ENCODE measurements at places on chromosomes 11 and 22.
A peak's percentile ranks its signal among the peaks of the same experiment; 100 is the strongest.

- DNase-seq: no peak
Measured at GRCh38 chr11:76159303-76159937, 46.9 kb downstream of the WNT11 start.

GRCh38 chr22:28019881-28020861, 101.1 kb upstream of the PITPNB start:
- peak; percentile 27 for DNase-seq

DNA sequence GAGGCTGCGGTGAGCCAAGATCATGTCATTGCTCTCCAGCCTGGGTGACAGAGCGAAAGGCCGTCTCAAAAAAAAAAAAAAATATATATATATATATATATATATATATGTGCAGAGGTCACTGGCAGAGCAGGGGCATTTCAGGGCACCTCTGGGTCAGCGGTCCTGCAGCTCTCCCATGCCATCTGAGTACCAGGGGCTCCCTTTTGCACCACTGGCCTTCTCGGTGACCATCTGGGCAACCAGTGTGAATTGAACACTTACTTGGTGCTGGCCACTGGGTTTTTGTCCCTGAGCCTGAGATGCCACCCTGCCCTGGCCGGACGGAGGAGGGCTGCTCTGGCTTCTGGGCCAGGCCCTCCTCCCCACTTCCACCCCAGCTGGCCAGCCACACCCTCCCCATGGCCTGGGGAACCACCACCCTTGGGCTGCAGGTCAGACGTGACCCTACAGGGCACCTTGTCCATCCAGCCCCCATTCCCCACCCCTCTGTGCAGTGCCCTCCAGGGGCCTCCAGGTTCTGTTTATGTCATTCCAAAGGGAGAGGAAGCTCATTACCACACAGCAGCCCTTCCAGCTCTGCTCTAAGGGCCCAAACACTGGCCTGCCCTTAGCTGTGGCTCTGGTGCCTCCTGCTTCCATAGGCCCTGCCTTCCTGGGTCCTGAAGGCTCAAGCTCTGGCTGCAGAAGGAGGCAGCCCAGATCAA, 10.3 kb downstream of the MAPK8IP1 start:
- no peak for DNase-seq

DNA sequence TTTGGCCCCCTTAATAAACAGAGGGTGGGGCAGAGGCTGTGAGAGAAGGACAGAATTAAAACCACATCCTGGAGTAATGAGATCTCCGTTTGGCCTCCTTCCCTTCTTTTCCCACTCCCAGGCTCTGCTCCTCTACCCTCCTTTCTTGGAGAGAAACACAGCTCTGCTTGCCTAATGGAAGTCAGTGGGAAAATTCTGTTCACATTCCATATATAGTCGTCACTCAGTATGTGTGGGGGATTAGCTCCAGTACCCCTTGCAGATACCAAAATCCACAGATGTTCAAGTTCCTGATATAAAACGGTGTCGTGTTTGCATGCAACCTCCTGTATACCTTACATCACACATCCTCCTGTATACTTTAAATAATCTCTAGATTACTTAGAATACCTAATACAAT, 37.6 kb upstream of the THY1 start:
- no peak for DNase-seq

DNA sequence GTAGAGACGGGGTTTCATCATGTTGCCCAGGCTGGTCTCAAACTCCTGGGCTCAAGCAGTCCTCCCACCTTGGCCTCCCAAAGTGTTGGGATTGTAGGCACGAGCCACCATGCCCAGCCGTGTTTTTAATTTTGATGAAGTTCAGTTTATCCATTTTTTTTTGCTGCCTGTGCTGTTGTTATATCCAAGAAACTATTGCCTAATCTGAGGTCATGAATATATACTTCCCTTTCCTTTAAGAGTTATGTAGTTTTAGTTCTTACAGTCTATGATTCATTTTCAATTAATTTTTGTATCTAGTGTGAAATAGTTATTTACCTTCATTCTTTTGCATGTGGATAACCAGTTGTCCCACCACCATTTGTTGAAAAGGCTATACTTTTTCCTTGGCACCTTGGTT, 50.3 kb upstream of the SORL1-AS1 start:
- DNase-seq: no peak

- DNase-seq: peak; percentile 52
Measured at GRCh38 chr22:39360674-39361413, 11.1 kb downstream of the SYNGR1 start.

DNA sequence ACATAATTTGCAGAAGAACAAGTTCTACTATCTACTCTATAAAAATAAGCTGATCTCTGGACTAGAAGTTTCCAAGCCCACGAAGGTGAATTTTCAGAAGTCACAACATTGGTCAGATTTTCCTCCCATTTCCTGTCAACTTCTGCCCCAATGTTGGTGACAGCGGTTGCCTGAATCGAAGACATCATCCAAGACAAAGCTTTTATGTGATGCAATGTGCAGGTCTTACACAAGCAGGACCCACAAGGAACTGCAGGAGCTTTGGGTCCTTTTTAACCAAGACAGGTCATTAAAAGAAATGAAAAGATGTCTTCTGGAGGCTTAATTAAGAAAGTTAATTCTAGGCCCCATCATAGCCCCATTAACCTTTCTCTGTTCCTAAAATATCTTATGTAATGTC, 125.6 kb upstream of the BLID start:
- no peak for DNase-seq

DNA sequence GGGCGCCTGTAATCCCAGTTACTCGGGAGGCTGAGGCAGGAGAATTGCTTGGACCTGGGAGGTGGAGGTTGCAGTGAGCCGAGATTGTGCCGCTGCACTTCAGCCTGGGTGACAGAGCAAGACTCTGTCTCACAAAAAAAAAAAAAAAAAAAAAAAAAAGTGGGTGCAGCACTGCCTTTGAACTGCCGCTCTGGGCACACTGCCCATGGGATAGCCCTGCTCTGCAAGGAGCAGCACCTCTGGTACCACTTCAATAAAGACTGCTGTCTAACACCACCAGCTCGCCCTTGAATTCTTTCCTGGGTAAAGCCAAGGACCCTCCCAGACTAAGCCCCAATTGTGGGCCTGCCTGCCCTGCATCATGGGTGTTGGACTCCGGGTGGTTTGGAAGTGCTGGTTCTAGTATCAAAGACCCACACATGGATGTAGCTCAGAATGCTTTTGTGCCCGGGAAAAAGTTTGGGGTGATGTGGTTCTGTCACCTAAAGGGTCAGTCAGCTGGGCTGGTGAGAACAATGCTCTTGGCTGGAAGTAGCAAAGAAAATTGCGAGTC, 444.3 kb downstream of the TBC1D22A start:
- no peak for DNase-seq

DNA sequence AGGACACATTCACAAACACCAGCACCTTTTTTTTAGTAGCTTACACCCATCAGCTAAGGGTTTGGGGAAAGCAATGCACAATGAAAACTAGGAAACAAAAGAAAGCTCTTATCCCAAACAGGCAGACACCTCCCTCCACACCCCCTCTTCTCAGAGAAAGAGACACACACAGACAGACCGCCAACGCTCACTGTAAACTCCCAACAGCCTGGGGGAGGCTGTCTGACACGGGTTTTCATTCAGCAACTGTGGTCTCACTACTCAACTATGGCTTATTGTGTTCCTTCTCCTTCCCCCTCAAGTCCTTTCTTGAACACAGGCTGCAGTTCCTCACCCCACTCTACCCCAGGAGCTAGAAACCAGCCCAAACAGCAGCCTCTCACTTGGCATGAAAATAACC, 123.4 kb downstream of the C11orf58 start:
- DNase-seq: no peak

GRCh38 chr11:32081901-32082300, 9.0 kb upstream of the RCN1 start:
- no peak for DNase-seq

- no peak for DNase-seq
Measured at GRCh38 chr11:17156283-17156682, 51.5 kb downstream of the PIK3C2A start.

GRCh38 chr11:69192301-69192721, 36.6 kb downstream of the SMIM38 start:
- DNase-seq: no peak

GRCh38 chr11:112364962-112365481, 104.4 kb upstream of the PLET1 start:
- no peak for DNase-seq

- no peak for DNase-seq
Measured at GRCh38 chr11:94794287-94795168, 26.4 kb downstream of the AMOTL1 start.

GRCh38 chr11:130157101-130157500, 2.5 kb upstream of the ST14 start:
- no peak for DNase-seq

DNA sequence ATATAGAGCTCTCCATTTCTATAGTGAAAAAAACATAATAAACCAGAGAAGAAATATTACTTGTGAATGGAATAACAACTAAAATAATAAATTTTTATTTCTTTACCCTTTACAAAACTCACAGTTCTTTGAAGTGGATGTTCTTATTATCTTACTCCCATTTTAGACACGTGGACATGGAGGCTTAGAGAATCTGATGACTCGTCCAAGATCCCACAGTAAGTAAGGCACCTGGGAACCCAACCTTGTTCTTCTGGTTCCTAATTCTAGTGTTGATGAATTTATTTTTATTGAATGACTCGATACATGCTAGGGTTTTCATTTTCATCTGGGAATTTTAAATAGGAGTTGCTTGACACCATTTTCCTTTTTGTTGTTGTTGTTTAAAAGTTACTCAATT, 1.8 kb downstream of the BPIFC start:
- DNase-seq: no peak

DNA sequence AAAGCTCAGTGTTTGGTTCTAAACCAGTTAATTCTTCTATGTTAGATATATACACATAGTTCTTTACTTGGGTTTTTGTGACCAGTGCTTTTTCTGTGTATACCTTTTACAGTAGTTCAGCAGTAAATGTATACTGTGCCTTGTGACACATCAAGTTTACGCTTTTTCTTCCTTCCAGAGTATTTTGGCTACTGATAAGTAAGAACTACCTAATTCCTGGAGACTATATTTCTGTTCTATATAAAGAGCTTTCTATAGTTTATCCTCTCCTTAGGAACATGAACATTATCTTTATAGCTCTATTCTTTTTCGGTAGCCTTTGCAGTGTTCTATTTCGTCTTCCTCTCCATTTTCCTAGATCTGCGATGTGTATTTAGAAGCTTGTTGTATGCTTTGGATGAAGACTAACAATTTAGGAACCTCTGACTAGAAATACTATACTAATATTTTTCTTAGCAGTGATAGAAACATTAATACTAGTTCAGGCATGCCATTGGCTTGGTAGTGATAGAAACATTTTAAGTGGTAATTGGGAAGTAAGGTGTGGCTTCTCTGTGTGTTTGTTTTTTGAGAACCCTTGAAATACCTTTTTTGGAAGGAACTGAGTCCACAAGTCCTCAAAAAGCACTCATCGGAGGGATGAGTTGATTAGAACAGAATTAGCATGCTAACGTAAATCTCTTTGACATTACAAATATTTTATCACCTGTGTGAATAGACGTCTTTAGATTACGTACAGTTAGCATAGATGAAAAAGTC, 74.6 kb downstream of the ARHGEF12 start:
- no peak for DNase-seq

DNA sequence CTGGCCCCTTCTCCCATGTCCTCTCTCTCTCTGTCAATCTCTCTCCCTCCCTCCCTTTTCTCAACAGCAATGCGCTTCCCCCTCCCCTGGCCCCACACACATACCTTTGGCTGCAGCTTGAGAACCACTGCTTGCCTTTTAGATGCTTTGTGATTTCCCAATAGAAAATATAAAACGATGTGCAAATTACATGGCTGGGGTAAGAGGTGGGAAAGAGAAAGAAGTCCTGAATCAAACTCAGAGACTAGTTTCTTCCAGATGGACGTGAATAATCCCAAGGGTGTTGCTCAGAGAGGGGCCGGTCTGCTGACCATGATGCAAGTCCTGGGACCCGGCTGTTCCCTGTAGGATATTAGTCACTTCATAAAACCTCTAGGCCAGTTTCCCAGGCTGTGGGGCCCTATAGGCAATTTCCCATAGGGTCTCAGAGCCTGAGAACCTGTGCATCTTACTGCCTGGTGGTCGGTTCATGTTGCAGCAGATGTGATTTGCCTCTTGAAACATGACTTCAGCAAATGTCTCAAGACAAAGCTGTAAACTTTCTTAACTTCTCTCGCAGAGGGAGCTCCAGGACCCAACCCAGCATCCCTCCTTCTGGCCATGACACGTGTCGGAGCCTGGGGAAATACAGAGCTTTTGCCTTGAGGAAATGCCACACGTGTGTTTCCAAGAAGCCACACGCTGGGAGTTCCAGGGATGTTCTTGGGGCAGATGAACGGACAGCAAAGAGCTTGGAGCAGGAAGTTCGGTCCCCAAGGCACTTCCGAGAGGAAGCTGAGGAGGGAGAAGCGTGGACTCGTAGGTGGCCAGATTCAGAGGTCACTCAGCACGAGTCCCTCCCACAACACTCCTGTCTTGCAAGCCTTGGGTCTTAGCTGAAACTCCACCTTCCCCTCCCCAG, 34.5 kb upstream of the ETS1 start:
- no peak for DNase-seq

DNA sequence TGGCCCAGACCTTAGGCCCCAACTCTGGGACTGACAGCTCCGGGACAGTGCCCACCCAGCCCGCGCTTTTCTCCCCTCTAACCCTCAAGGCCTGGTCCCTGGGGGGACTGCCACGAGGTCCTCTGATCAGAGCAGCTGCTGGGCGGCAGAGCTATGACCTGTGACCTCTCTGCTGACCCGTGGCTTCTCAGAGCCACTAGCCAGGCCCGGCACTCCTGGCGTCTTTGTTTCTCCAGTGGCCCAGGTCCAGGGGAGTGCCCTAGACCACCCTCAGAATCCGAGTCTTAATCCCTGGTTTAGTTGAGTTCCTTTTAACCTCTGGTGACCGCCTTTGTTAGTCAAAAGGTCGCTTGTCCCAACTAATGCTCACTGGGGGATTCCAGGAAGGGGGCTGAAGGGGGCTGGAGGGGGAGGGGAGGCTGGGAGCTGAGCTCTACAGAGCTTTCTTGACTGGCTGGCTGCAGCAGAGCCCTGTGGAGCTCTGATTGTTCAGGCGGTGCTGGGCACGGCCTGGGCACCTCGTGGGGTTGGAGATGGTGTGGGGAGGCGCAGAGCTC, 1.2 kb downstream of the FBLN1 start:
- DNase-seq: peak; percentile 68

DNA sequence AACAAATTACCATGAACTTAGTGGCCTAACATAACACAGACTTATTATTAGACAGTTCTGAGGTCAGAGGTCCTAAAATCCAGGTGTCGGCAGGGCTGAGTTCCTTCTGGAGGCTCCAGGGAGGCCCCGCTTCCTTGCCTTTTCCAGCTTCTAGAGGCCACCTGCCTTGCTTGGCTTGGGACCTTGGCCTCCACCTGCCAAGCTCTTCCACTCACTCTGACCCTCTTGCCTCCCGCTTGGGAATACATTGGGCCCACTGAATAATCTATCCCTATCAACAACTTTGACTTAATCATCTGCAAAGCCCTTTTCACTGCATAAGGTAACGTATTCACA, 3.2 kb upstream of the MS4A10 start:
- DNase-seq: no peak

Measured in NT2/D1 (cell line).